MV-4-11 (cell line): ENCODE measurements at places on chromosomes 7 and 10.

DNA sequence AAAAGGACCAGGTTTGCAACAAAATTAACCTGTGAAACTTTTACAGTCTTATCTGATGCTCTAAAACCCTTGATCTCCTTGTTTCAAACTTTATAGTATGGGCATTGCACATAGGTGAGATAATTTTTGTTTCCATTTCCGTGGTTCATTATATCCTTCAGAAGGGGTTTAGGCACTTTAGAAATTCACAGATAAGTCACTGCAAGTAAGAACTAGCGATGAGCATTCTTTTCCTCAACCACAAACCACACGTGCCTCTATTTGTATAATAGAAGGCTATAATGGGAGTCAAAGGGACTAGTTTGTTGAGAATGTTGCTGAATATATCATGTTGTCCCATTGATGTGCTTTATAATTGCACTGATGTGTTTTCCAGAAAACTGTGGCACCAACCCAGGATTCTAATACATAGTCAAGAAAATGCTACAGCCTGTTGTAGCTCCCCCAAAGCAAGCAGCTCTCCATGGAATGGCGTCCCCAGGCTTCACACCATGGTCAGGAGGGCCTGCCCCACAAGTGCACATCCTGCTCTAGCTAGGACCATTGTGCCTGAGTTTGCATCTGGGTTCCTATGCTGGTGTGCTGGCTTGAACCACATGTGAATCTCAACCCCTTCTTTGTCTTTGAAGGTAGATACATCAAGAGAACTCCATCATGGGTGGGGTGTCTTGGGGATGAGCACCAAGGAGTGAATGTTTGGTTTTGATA, 14.0 kb upstream of the ATXN7L1 start:
- no peak for DNase-seq

DNA sequence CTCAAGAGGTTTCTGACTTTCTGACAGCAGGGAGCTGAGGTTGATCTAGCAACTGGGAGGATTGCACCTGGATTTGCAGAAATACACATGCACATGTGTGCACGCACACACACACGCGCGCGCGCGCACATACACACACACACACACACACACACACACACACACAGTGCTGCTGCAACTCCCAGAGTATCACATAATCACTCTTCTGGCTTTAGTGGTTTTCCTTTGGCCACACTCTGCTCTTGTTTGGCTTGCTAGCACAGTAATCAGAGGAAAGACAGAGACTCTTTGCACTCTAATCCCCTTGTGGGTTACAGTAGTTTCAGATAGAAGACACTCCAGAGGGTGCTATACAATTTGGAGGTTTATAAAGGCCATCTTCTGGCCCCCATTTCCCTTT, 705.0 kb downstream of the AUTS2 start:
- DNase-seq: peak; percentile 48

DNA sequence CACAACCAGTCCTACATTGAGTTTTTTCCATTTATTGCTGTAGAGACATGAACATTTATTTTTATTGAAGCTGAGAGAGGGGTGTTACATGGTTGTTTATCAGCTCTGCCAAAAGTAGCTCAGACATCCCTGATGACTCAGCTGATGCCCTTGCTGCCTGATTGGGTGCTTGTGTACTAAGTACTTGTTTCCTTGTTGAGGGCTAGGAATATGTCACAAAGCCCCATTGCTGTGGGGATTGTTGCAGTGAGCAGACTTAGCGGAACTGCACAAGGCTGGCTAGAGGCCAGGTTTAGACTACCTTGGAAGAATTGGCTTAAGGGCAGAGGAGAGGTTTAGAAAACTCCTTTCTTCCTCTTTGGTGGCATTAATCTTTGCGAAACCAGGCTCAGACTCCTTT, 110.6 kb downstream of the AUTS2 start:
- peak; percentile 31 for DNase-seq

DNA sequence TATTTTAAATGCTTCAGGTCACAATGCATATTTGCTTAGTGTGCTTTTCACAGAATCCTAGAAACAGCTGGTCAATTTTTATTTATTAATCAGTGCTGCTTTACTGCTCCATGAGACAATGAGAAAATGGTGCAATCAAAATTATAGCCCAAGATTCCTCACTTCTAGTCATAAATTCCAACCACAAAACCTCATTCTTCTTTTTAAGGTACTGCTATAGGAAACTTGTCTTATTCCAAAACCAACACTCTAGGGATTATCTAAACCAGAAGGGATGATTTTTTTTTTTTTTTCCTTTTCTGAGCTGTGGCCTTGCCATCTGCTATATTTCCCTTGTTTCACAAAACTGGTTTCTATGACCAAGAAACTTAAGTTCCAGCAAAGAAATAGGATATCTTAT, 64.0 kb upstream of the SEMA3A start:
- DNase-seq: peak; percentile 37

- DNase-seq: no peak
Measured at GRCh38 chr7:88771417-88771816, 11.9 kb downstream of the ZNF804B start.

DNA sequence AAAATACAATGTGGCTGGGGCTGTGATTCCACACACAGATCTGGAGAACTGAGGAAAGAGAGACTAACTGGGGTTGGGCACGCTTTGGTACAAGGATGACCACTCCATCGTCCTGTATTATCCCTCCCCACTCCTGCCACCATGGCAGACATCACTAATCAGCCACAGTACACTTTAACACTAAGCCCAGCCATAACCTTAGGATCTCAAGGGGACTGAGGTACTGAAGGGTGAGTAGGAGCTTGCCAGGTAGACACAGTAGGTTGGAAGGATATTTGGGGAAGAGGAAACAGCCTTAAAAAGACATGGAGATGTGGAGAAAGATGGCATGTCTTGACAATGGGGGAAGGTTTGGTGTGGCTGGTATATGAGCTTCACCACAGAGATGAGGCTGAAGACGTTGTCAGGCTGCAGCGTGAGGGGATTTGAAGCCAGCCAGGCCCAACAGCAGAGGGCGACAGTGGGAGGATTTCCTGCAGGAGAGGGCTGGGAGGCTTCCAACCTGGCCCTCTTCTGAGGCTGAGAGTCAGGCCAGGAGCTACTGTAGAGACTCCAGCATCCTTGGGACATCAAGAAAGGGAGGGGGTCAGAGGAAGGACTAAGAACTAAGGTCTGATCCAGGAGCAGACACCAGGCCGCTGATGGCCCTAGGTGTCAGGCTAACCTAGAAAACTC, 58.6 kb upstream of the COL13A1 start:
- DNase-seq: no peak

GRCh38 chr10:89785095-89785494, 83.7 kb downstream of the KIF20B start:
- no peak for DNase-seq

DNA sequence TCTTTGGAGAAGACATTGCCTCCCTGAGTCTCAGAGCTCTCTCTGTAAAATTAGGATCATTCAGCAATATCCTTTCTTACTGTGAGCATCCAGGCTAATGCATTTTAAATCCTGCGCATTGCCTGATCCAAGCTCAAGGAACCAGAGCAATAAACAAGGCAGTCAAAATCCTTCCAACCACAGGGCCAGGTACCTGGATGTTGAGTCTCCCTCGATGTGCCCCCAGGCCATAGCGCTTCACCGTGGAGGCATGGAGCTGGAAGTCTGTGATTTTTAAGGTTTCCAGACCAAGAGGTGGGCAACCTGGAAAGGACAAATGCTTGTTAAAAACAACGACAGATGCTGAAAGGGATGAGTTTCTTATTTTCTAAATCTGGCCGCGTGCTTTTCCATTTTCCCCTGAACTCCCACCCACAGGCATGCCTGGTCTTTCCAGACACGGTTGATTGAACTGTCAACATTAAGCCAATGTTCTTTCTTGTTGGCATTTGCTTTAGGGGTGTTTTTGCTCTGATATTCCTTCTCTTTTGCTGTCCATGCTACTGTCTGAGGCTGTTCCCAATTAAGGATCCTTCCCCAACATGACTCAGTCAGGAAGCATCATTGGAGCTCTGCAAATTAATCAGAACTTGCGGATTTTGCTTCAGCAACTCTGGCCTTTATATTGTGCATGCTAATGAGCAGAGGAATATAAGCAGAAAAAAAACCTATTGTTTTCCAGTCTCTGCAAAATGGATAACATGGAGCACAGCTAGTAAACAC, 29.0 kb downstream of the CPXM2 start:
- no peak for DNase-seq

DNA sequence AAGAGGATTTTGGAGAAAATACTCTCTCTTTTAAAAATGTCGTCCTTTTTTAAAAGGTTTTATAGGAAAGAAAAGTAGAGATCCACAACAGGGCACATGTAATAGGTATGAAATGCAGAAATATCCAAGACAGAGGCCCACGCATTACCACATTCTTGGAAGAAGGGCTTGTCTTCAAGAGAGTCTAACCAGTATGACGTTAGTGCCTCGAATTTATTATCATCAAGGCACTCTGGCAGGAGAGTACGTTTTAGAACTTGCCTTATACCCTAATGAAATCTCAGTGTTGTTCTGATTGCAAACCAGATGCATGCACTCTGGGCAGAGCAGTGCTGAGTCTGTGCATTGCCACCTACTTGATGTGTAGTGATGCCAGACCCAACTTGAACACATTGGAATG, 342.6 kb upstream of the NFE2L3 start:
- no peak for DNase-seq

- DNase-seq: no peak
Measured at GRCh38 chr10:50560370-50560769, 63.4 kb downstream of the SGMS1 start.

DNA sequence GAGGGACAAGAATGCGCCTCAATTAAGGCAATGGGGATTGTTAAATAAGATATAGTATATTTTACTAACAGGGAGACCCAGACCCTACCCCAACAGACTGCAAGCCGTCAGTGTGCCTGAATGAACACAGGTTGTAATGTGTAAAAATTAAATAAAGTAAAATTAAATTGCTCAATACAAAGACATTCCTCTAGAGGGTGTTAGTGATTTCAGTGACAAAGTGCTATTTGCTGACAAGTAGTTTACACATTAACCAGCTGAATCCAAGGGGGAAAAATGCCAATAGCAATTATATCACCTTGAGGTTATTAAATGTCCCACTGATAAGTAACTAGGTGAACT, 110.5 kb downstream of the EBF3 start:
- DNase-seq: peak; percentile 35

GRCh38 chr10:76711222-76711997, 926.2 kb downstream of the KCNMA1 start:
- no peak for DNase-seq

GRCh38 chr10:24824536-24824935, 100.8 kb upstream of the ARHGAP21 start:
- DNase-seq: no peak

- DNase-seq: no peak
Measured at GRCh38 chr7:155388561-155388960, 69.4 kb upstream of the EN2 start.

- DNase-seq: no peak
Measured at GRCh38 chr7:78127009-78127408, 328.4 kb downstream of the PHTF2 start.

- DNase-seq: peak; percentile 89
Measured at GRCh38 chr7:142385491-142386340, 127.9 kb upstream of the PRSS58 start.

- DNase-seq: peak; percentile 96
Measured at GRCh38 chr7:4325732-4326131, 356.4 kb upstream of the FOXK1 start.

DNA sequence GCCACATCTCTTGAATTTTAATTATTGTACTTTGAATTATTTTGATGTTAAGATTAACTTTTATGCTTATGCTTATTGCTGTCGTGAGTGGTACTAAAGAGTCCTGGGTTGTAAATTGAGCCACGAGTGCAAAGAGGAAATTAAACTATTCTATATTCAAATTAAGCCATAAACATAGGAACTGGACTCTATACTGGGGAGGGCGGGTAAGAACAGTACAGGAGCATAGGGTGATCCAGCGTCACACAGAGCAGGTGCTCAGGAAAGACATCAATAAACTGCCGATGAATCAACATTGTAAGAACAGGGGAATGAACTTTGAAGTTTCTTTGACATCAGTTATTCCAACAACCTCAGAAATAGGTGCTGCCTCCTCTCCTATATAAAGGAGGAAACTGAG, 219.6 kb downstream of the CACNB2 start:
- DNase-seq: no peak

- DNase-seq: no peak
Measured at GRCh38 chr7:19202599-19202998, 57.4 kb upstream of the FERD3L start.

DNA sequence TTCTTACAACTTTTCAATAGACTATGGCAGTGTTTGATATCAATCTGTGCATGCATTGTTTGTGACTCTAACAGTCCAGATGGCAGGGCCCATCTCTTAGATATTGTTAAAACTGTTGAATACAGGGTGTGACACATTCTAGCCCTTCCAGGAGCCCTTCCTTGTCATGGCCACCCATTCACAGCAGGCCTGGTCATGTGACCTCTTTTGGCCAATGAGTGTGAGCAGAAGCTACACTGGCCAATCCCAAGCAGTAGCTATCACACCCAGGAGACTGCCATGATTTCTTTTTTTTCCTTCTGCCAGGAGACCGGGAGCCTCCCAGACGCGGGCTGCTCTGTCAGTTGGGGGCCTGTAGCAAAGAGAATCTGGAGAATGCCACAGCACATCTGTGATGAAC, 655.4 kb upstream of the MKI67 start:
- DNase-seq: no peak

- DNase-seq: no peak
Measured at GRCh38 chr7:47785923-47786556, 162.2 kb downstream of the PKD1L1 start.

GRCh38 chr7:155811895-155812761, at the start of gene SHH:
SHH (minus strand) TSS chr7:155812463; CDS start chr7:155812122, 341 bp downstream.
- DNase-seq: no peak

DNA sequence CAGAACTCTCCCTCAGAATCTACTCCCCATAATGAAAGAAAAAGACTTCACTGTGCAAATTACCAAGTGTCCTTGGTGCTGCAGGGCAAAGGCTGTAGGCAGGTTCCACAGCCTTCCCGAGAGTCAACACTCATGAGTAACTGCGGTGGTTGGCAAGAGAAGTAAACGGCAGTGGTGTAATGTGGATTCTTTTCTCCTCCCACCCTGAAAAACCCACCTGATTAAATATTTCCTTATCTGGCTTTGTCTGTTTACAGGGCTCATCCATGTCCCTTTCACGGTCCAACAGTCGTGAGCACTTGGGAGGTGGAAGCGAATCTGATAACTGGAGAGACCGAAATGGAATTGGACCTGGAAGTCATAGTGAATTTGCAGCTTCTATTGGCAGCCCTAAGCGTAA, 300.9 kb downstream of the BICC1 start:
- DNase-seq: no peak

DNA sequence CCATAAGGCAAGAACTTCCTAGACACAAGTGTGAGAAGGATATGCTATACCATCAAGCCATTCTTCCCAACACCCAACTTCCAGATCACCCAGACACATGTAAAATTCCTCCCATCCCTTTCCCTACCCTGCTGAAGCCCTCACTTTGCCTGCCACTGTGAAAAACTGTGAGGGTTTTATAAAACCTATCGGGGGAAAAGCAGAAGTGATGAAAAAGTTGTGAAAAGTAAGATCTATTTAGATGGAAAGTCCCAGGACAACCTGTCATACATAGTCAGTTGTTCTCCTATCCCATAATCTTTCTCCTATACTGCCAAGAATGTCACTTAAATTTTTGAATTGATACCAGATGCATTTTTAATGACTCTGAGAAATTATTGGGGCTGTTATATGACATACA, 39.0 kb upstream of the PPP3CB start:
- no peak for DNase-seq

GRCh38 chr7:112350585-112350984, 99.7 kb upstream of the IFRD1 start:
- no peak for DNase-seq

- DNase-seq: peak; percentile 78
Measured at GRCh38 chr10:120508393-120508792, 51.4 kb downstream of the PLPP4 start.

- no peak for DNase-seq
Measured at GRCh38 chr7:83427884-83428283, 221.1 kb downstream of the SEMA3E start.
